ENCODE measurements at places on chromosomes 6 and 20.

GRCh38 chr6:84728602-84729001, 35.8 kb downstream of the TBX18 start:
- DNase-seq: no peak

DNA sequence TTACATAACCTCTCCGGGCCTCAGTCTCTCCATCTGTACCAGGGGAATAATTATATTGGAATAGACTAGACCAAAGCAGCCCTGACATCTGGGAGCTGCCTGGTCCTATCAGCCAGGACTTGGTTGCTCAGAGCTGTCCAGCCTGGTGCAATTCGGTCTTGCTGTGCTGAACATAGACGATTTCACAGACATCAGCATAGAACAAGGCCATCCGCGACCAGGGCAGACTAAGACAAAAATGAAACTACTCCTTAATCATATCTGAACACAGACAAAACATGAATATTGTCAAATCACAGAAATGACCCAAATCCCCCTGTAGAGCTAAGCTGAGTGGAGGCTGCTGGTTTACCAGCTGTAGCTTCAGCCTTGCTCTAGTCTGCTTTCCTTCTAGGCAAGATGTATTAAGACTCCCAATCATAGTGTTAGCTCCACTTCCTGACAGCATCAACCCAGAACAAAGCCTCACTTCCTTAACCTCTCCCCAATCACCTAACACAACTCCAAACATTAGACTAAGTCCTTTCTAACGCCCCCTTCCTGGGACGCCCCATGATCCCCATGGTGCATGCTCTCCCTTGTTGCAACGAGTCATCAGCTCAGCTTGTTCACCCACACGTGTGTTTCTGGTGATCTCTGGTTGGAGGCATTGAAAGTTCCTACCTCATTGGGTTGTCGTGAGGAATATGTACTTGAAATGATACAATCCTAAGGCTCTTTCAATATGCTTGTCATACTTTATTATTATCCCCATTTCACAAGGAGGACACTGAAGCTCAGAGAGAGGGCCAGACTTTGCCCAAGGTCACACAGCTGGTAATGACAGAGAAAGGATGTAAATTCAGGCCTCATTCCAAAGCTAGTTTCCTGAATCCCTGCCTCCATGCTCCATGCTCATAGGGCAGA, 3.5 kb upstream of the MAPK13 start:
- DNase-seq: no peak

GRCh38 chr20:58853976-58854637, 1.6 kb downstream of the GNAS start:
- no peak for DNase-seq

GRCh38 chr6:132369526-132369925, 31.7 kb downstream of the MOXD1 start:
- no peak for DNase-seq

DNA sequence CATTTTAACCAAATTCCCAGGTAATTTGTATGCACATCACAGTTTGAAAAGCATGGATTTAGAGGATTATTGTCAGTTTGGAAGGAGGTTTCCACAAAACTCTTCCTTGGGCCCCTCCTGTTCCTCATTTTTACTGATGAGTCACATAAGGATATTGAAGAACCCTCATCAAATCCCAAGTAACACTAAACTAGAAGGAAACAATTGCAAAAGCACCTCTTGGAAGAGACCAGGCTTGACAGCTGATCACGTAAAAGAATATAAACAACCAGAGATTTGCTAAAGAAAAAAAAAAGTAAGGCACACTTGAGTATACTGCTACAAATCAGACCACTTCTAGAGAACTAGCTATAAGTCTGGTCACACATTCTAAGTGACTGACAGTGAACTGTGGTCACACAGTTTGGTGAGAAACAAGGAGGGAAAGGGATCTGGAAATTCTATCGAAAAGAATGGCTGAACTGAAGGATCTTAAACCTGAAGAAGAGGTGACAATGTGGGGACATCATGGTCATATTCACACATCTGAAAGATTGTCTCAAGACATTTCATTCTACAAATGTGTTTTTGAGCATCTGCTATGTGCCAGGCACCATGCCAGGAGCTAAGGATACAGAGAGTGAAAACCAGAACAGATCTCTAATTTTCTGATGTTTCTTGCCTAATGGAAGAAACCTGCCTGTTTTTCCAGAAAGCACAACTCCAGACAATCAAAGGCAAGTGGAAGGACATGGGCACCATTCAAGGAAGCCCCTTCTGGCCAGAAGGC, 24.1 kb downstream of the ZHX3 start:
- no peak for DNase-seq
